PC-9 (cell line): ENCODE measurements at places on chromosomes 13 and 19. TPM values are rescaled to one million over a fixed set of nuclear protein-coding genes. Genes with fewer than 3 reads are reported as not detected.

FFAR1 gene
- 0.23 and 0.44 TPM in 2 replicates for total RNA-seq

KCNN4 gene
- total RNA-seq = 92.4 and 92.7 TPM in 2 replicates

WBP4 gene
- 4.2 and 6.3 TPM in 2 replicates for total RNA-seq

ELSPBP1 gene
- not detected in 2 replicates for total RNA-seq

RGL3 gene
- 100 and 125 TPM in 2 replicates for total RNA-seq

KLK8 gene
- total RNA-seq = 120 and 128 TPM in 2 replicates

- no peaks in the 10 kb centered on the region for H3K4me1 ChIP-seq
- DNase-seq = no peak
- no peaks in the 10 kb centered on the region for H3K36me3 ChIP-seq
- no peaks in the 10 kb centered on the region for H3K27me3 ChIP-seq
Observed at GRCh38 chr19:3068071-3068470, 5.8 kb upstream of the TLE5 start.

GRCh38 chr13:114005206-114005724 is 31.4 kb upstream of the C13orf46 start:
- H3K4me1 ChIP-seq = no peaks in the 10 kb centered on the region
- no peaks in the 10 kb centered on the region for H3K27me3 ChIP-seq
- no peaks in the 10 kb centered on the region for H3K36me3 ChIP-seq

DNA sequence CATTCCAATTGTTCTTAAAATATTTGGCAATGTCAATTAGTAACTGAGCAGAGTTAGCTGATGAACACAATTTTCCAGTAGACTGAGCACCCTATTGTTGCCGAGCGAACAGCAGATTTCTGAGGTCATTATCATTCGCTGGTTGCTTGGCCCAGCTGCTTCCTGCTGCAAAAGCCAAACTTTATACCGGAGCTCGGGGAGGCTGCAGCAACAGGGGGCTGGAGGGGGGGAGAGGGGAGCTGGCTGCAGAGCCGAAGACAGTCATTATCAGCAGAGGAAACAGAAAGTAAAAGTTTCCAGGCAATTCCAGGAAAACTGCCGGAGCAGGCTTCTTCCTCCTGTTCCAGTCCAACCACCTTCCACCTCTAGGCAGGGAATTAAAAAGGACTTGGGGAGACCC is 77.9 kb downstream of the ZNF536 start:
- peaks cover 96% of the 10 kb centered on the region for H3K27me3 ChIP-seq
- no peaks in the 10 kb centered on the region for H3K36me3 ChIP-seq
- H3K4me3 ChIP-seq = no peak overlapping the region
- DNase-seq = no peak
- no peak overlapping the region for H3K27ac ChIP-seq

DNA sequence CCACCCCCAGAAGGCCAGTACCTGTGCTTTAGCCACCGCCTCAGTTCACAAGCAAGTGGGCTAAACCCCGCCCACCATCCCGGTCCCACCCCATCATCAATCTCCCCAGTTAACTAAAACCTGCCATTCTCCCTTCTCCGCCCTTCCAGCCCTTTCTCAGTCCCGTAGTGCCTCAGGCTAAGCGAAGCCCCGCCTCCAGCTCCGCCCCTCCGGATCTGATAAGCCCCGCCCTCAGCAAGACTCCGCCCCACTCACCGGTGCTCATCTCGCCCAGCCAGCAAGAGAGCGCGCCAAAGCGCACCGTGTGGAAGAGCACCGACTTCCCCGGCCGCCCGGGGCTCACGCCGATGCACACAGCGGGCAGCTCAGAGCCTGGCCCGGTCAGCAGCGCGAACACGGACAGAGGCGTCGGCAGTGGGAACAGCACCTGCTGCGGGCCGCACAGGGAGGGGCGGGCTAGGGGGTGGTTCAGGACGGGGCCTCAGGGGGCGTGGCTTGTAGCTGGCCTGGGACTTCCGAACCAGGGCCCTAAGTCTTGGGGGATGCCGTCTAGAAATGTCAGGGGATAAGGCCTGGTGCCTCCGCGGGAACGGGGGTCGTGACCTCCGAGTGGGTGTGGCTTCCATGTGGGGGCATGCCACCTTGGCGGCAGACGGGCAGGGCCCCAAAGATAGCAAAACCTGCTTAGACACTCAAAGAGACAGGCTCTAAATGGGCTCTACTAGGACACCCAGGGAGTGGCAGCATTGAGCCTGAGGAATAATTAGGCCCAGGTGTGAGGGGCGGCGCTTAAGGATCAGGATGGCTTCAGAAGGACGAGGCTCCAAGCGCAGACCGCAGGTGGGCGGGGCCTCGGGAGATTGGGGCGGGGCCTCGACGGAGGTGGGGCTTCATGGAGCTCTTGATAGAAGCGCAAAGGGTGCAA is 21.4 kb downstream of the MAP4K1 start:
- H3K27ac ChIP-seq = no peak overlapping the region
- H3K27me3 ChIP-seq = no peaks in the 10 kb centered on the region
- peak; percentile 68 for DNase-seq
- 0 out of 2 replicates have a peak, but pooled peaks cover 3% of the 10 kb centered on the region for H3K4me1 ChIP-seq

- H3K36me3 ChIP-seq = no peaks in the 10 kb centered on the region
- no peak overlapping the region for H3K27ac ChIP-seq
- DNase-seq = no peak
- H3K27me3 ChIP-seq = no peaks in the 10 kb centered on the region
Observed at GRCh38 chr13:77136902-77137420, 110.0 kb upstream of the FBXL3 start.

DNA sequence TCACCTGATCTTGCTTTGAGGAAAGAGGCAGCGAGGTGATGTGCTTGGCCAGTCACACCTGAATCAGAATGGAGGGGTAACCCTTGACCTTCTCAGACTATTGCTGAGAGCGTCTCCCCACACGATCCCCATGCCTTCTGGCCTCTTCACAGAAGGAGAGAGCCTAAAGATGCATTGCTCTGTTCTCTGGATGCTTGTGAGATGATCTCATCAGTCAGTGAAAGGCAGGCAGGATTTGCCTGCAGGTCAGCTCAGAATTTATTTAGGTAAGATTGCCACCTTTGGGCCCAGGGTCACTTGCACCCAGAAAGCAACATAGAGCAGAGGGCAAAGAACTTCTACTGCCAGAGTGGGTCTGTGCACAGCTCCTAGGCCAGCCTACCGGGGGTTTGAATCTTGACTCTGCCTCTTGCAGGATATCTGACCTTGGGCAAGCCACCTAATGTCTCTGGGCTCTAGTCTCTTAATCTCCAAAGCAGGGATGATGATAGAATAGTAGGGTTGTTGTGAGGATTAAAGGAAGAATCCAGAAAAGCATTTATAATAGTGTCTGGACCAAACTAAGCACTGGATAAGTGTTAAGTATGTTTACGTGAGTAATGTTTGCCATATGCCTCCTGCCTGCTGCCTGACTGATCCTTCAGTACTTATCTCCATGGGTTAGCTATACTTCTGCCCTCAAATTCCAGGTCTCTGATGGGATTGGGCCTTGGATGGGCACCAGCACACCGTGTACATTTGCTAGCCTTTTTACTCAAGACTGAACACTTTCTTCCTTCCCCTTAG is 8.4 kb upstream of the FLT1 start:
- no peak overlapping the region for H3K27ac ChIP-seq
- H3K4me1 ChIP-seq = no peaks in the 10 kb centered on the region
- no peak overlapping the region for H3K4me3 ChIP-seq
- DNase-seq = no peak

- H3K27me3 ChIP-seq = no peaks in the 10 kb centered on the region
- H3K4me3 ChIP-seq = peak within 1 kb of the TSS; percentile 39; the same call in 1 of the 2 replicates
- H3K4me1 ChIP-seq = no peaks in the 10 kb centered on the region
- H3K36me3 ChIP-seq = no peaks in the 10 kb centered on the region
- DNase-seq = peak; percentile 66
Observed at GRCh38 chr19:58439576-58440554, at the start of gene ZNF132. TSS of gene ZNF132 (minus strand) at chr19:58440153. CDS start at chr19:58439821, 332 bp downstream.
